ENCODE measurements at places on chromosomes 12 and 14.

GRCh38 chr12:25914551-25914950, 43.9 kb upstream of the RASSF8 start:
- no peak for DNase-seq

DNA sequence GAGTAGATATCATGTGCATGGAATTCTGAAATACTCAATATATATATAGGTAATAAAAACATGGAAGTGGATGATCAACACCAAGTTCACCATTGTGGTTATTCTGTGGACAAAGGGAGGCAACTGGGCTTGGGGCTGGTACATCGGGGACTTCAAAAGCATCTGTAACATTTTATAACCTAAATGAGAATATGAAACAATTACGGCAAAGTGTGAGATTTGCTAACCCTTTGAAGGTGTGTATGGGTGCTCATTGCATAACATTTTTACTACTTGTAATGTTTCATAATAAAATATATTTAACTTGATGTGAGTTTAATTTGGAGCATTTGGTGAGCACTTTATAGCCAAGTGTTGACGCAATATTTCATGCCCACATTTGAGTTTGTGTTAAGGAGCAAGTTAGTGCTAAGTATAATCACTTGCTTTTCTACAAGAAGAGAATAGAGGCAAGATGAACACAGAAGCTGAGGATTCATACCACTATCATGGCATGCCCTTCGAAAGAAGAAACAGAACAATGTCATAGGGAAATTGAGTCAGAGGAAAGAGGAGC, 109.3 kb downstream of the NTN4 start:
- no peak for DNase-seq

- DNase-seq, result no peak
These were observed 441.6 kb upstream of the FBXO33 start for GRCh38 chr14:39873791-39874190.

- DNase-seq, result no peak
These were observed 214.0 kb upstream of the BTG1 start for GRCh38 chr12:92359581-92360209.

GRCh38 chr14:55513491-55513890, 66.5 kb upstream of the KTN1 start:
- DNase-seq, result no peak

- peak; percentile 46 for DNase-seq
These were observed at the start of gene AHNAK2 for GRCh38 chr14:104977681-104978653. Gene AHNAK2 (minus strand): TSS chr14:104978374. CDS start chr14:104978237, 137 bp downstream.

- DNase-seq, result no peak
These were observed 379.8 kb downstream of the MED13L start for GRCh38 chr12:115897729-115898128.

All from activated T-cell treated with anti-CD3 and anti-CD28 coated beads for 24 hours (primary cell).